T-helper 2 cell (primary cell): ENCODE measurements at places on chromosomes 16 and 17.

DNA sequence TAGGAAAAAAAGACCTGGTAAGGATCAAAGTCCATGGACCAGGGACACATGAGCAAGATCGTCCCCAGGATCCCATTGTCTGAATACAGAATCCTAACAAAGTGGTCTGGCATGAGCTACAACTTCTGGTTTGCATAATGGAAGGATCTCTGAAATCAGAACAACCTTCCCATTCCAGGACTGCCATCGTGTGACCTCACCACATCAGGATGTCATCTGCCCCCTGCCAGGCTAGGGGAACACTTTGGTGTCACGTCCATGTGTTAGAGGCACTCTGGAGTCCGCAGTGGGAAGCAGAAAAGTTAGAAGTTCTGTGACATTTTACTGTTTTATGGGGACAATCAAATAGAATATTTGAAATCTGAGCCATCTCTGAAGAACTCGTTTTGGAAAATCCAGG lies 160.7 kb downstream of the RGS9 start:
- no peak for DNase-seq

DNA sequence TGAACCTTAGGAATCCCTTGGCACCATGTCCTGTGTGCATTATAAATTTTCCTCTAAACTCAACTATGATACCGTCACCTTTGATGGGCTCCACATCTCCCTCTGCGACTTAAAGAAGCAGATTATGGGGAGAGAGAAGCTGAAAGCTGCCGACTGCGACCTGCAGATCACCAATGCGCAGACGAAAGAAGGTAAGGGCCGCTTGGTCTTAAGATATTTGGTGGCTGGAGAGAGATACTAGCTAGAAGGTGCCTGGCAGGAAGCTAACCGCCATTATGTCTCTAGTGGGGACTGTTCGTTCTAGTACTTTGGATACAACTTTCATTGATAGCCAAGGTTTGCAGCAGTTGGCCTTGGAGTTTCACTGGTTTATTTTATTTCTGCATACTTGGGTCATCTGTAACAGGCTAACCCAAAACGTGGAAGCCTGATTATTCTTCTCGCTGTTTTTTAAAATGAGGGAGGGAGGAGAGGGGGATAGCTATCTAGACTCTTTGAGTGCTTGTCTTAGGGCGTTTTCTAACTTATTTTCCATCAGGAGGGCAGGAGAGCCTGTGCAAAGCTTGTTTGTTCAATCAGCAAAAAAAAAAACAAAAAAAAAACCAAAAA lies 1.3 kb downstream of the RBBP6 start:
- no peak for DNase-seq

DNA sequence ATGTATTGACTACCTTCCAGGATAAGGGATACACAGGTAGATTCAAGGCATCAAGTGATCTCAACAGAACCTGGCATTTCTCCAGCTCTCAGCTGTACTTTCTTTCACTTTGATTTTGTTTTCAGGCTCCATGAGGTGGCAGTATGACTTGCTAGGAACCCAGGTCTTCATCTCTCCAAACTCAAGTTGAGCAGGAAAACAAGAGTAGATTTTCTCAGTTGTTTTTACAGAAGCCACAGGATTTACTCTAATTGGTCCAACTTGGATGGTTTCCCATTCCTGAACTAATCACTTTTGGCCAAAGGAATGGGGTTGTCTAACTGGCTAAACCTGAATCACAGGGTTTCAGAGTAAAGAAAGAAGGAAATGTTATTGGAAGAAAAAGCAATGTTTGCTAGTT lies 146.6 kb downstream of the TRIM37 start:
- no peak for DNase-seq

DNA sequence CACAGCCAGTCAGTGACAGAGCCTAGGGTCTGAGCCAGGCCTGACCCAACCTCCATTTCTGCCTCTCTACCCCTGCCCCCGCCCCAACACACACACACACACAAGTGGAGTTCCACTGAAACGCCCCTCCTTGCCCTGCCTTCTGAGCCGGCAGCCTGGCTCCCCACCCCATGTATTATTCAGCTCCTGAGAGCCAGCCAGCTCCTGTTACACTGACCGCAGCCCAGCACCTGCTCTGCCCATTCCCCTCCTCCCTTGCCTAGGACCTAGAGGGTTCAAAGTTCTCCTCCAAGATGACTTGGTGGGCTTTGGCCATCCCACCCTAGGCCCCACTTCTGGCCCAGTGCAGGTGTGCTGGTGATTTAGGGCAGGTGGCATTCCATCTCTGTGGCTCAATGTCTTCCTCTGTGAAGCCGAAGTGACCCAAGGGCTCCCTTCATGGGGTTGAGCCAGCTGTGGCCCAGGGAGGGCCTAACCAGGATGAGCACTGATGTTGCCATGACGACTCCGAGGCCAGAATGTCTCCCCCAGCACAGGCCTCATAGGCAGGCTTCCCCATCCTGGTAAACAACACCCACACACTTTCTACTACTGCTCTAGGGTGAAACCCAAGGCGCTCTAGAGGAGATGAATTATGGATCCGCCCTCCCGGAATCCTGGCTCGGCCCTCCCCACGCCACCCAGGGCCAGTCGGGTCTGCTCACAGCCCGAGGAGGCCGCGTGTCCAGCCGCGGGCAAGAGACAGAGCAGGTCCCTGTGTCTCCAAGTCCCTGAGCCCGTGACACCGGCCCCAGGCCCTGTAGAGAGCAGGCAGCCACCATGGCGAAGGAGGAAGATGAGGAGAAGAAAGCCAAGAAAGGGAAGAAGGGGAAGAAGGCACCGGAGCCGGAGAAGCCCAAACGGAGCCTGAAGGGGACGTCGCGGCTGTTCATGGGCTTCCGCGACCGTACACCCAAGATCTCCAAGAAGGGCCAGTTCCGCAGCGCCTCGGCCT lies 9.7 kb downstream of the MYO15A start:
- DNase-seq, result no peak

DNA sequence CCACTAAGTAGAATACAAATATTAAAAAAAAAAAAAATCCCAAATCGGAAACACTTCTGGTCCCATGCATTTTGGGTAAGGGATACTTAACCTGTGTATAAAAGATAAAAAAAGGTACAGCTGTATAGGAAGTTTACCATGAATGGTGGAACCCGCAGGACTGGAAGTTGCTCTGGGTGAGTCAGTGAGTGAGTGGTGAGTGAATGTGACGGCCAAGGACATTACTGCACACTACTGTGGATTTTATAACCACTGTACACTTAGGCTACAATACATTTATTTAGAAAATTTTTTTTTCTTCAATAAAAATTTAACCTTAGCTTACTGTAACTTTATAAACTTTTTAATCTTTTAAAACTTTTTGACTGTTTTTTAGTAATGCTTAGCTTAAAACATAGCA lies 71.3 kb upstream of the BCAR1 start:
- no peak for DNase-seq

DNA sequence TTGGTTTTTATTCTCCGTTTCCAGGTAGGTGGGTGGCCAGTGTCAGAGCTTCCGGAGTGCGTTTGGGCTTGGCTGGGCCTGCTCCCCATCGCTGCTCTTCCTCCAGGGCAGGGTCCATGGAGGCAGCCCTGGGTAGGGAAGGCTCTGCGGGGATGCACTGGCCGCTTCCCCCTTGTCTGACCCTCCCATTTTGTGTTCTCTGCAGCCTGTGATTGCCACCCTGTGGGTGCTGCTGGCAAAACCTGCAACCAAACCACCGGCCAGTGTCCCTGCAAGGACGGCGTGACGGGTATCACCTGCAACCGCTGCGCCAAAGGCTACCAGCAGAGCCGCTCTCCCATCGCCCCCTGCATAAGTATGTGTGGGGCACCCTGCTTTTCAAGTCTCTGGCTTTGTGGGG lies 158.3 kb downstream of the NTN1 start:
- DNase-seq, result no peak

GRCh38 chr17:80938556-80938955 lies 53.1 kb upstream of the CHMP6 start:
- no peak for DNase-seq

GRCh38 chr17:64998436-64999190 lies 57.9 kb downstream of the GNA13 start:
- DNase-seq, result no peak

- no peak for DNase-seq
Measured at GRCh38 chr17:59425085-59425931, 93.9 kb downstream of the YPEL2 start.

GRCh38 chr17:56897646-56898424 lies 16.0 kb downstream of the TRIM25 start:
- DNase-seq, result no peak

- peak; percentile 18 for DNase-seq
Measured at GRCh38 chr17:72560303-72561247, 439.8 kb downstream of the SOX9 start.

DNA sequence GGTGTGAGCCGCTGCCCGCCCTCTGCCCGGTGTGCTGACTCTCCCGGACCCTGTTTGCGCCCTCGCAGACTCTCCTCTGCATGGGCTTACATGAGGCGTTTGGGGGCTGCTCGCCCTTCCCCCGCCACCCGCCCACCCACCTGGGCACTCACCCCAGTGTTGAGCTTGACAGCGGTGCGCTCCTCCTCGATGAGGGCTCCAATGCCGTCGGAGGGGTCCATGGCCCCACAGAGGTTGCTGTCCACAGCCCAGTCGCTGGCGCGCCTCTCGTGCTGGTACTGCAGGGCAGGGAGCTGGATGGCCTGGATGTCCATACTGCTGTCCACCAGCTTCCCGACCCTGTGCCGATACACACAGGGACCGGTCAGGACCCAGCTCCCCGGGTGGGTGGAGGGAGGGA lies 21.4 kb upstream of the RNPS1 start:
- DNase-seq, result no peak

DNA sequence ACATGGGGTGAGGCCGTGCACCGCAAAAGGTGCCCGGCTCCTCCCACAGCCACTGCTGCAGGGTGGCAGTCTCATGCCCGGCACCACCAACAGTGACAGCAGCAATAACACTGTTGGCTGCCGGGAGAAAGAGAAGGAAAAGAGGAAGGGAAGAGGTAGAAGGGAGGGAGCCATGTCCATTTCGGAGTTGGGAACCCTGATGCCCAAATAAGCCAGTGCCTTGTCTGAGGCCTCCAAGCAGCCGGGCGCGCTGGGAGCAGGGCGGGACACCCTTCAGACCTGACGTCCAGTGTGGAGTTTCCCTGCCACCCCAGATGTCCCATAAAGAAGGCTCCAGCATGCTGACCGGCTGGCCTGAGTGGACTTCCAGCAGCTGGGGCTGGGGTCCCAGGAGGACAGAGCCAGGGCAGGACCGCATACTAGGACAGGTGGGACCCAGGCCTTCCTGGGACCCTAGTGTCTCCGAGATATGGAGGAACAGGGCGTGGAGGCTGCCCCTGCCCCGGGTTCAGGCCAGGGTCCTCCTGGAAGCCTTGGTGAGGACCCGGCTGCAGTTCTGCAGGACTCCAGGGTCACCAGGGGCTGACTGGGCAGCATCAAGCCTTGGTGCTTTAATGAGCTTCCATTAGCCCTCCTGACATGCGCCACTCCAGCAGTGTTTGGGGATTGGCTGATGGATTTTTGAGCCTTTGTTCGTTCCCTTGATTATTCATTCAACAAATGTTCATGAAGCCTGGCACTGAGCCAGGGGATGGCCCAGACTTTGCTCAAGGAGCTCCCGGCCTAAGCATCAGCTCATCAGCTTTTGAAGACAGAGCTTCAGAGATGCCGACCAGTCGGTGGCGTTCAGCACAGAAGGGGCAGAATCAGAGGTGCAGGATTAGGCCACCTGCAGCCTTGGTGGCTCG lies 223.6 kb upstream of the CIBAR2 start:
- no peak for DNase-seq

DNA sequence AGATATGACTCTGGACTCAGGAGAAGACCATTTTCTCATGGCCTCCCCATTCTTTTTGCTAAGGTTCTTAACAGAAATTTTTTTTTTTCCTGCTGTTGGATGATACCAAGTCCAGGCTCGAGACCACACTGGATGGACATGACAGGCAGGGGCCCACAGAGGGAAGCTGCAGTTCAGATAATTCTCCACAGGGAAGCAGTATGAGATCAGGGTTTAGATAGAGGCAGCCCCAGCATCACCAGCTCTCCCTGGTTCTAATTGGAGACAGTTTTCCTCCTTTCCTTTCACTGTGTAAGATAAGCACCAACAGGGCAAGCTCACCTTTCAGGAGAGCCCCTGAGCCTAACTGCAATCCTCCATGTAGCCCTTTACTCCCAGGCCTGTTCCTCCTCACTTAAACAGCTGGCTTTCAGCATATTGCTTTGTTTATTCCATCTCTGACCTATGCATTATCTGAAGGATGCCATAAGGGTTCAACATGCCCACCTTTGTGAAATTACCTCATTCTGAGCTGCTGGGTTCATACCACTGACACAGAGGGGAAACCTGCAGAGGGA lies 108.1 kb downstream of the SNX11 start:
- DNase-seq, result no peak

GRCh38 chr17:40417258-40417608 lies 463 bp downstream of the TOP2A start:
- DNase-seq, result no peak

GRCh38 chr17:28916302-28916934 lies 13.5 kb upstream of the DHRS13 start:
- no peak for DNase-seq

GRCh38 chr16:89197633-89198416 lies 2.5 kb downstream of the SLC22A31 start:
- no peak for DNase-seq

- DNase-seq, result no peak
Measured at GRCh38 chr17:78249818-78250806, 18.7 kb downstream of the TMEM235 start.

- no peak for DNase-seq
Measured at GRCh38 chr16:53507464-53508179, 4.6 kb upstream of the AKTIP start.

GRCh38 chr16:65961476-65962143 lies 404.9 kb upstream of the CDH5 start:
- DNase-seq, result no peak

DNA sequence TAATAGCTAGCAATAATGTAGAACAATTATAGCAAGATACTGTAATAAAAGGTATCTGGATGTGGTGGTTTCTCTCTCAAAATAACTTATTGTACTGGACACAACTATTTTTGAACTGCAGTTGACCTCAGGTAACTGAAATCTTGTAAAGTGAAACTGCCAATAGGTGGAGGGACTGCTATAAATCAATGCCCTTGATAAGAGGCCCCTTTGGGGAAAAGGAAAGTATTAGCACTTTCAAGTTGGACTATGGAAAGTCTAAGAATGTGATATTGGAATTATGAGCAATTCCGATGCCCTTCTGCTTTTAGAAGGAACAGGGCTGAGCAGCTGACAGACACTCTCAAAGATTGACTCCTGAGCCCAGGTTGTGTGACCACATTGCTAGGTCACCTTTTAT lies 44.5 kb upstream of the ARHGAP44 start:
- DNase-seq, result no peak

DNA sequence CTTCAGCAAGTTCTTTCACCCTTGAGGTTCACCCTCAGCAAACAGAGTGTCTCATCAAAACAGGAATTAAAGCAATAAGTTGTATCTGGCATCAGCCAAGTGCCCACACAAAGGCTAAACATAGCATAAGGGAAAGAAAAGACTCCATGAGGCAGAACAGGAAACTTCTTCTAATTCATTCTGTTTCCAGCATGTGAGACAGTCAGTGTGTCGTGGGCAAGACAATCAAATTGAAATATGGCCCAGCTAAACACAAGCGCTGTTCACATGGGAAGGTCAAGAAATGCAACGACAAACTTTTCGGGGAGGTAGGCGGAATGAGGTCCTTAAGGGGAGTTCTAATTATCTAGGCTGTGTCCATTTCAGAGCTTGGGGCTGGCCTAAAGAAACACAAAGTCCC lies 393.4 kb downstream of the HAPSTR1 start:
- no peak for DNase-seq
